NCI-H1048 (cell line): ENCODE measurements at places on chromosomes 4 and X.

DNA sequence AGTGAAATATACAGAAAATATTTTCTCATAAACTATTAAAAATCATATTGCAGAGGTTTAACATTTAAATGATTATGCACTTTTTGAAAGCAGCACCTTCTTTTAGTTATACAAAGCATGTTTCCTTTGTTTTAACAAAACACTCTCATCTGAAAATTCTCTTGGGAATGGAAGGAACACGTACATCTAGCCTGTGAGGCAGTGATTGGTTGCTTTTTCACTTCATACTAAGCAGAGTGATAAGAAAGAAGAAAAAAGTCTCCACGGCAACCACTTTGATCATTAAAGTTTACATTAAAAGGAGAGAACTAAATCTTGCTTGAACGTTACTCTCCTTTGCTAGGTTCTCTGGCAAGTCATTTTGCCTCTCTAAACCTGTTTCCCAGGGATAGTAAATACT, 41.7 kb upstream of the H2AZ1 start:
- no peak for DNase-seq

GRCh38 chr4:69490271-69490670, 5.4 kb downstream of the UGT2B4 start:
- no peak for DNase-seq

- no peak for DNase-seq
Measured at GRCh38 chrX:38694394-38694793, 106.9 kb upstream of the MID1IP1 start.

DNA sequence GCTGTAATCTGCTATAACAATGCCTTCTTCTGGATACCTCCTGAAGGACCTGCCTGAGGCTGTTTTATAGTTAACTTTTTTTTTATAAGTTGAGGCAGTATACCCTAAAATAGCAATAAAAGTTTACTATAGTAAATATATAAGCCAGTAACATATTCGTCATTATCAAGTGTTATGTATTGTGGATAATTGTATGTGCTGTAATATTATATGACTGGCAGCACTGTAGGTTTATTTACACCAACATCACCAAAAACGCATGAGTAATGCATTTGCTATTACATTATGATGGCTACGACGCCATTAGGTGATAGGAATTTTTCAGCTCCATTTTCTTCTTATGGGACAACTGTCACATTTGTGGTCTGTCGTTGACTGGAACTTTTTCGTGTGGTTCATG, 237.2 kb upstream of the PITX2 start:
- DNase-seq, result no peak

GRCh38 chr4:14254252-14254651, 626.7 kb upstream of the BOD1L1 start:
- DNase-seq, result no peak

DNA sequence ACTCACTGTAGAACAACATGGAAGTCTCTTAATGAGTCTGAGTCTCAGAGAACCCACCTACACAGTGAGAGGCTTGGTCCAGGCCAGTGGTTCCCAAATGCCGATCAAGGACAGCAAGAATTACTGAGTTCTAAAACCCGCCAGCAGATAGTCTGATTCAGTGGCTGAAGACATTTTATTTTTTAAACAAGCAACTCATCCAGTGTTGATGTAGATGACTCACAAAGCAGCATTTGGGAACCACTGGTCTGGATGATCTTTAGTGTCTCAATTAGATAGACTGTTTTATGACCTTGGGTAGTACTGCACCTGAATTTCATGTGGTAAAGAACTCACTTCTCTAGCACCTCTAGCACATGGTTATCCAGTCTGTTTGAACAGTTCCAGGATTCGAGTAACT, 193.6 kb downstream of the FBXW7 start:
- no peak for DNase-seq

- DNase-seq, result no peak
Measured at GRCh38 chrX:103519389-103519788, at the start of gene RAB40A. RAB40A (minus strand) TSS chrX:103519489; CDS start chrX:103500756, 18,733 bp downstream.

DNA sequence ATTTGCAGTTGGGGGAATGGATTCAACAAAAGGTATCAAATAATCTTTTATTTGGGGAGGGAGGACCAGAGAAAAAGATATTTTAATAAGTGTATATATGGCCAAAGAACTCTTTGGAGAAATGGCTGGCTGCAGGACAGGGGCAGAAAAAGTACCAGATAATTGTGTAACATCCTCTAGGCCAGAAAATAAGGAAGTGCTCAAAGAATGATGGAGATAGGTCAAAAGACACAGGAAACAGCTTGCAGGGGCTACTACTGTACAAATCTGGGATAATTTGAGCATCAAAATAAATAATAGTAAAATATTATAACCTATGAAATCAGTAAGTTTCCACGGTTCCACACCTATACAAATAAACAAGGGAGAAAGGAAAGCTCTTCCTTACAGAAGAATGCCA, 34.8 kb downstream of the KLHL5 start:
- no peak for DNase-seq
